SHP77 treated with DMSO at 0.1 percent for 48 hours (cell line): ENCODE measurements at places on chromosomes 6 and 20.

DNA sequence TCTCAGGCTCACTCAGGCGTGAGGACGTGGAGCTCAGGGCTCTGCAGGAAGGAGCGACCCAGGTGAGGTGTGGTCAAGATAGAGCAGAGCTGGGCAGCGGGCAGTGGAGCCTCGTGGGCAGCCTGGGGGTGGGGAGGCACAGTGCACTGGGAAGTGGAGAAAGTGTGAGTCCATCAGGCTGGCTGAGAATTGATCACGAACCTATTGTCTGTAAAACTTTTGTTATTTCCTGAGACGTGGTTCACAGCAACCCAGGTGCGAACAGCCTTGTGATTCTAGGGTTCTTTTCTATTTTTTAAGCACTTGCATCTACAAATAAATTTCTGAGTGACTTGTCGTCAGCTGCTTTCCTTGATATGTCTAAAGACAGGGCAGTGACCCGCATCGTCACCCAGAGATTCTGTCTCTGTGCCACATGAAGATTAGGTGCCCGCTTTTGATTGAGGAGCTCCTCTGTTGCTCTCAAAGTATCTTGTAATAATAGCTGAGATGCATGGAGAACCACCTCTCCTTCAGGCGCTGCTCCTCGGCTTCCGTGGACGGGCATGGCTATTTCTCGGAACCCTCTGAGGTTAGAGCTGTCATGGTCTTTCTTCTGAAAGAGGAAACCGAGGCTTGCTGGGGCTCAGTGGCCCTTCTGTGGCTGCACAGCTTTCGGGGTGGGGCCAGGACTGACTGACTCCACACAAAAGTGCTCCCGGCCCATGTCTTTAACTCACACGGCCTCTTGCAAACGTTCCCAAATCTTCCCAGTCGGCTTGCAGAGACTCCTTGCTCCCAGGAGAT is 662 bp upstream of the CCR6 start:
- no peak for DNase-seq

- DNase-seq, result no peak
These were observed 11.7 kb downstream of the SFT2D1 start for GRCh38 chr6:166330612-166331011.

DNA sequence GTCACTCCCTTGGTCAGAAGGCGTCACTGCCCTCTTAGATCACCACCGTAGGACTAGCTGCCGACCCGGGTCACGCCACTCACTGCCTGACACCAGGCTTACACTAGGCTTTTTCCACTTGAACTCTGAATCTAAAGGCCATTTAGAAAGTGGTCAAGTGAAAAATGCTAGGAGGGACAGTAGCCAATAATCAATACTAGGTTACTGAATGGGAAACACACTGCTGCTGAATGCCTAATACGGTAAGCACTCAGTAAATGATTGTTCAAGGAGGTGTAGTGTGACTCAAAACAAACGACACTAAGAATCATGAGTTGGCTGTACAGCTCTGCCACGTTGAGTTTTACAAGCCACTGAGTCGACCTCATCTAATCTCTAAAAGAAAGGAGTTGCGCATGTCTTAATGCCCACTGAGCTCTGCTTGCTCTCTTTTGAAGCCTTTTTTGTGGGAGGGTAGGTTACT is 760 bp upstream of the IBTK start:
- no peak for DNase-seq

- DNase-seq, result no peak
These were observed 33.0 kb upstream of the NR2E1 start for GRCh38 chr6:108132863-108133262.

- no peak for DNase-seq
These were observed 5.3 kb downstream of the PRKN start for GRCh38 chr6:162722226-162722625.

GRCh38 chr20:34310481-34311117 is 7.4 kb upstream of the AHCY start:
- DNase-seq, result no peak

- no peak for DNase-seq
These were observed 121.8 kb downstream of the SASH1 start for GRCh38 chr6:148464319-148465010.

- DNase-seq, result no peak
These were observed 3.3 kb downstream of the MGME1 start for GRCh38 chr20:17972121-17972520.

DNA sequence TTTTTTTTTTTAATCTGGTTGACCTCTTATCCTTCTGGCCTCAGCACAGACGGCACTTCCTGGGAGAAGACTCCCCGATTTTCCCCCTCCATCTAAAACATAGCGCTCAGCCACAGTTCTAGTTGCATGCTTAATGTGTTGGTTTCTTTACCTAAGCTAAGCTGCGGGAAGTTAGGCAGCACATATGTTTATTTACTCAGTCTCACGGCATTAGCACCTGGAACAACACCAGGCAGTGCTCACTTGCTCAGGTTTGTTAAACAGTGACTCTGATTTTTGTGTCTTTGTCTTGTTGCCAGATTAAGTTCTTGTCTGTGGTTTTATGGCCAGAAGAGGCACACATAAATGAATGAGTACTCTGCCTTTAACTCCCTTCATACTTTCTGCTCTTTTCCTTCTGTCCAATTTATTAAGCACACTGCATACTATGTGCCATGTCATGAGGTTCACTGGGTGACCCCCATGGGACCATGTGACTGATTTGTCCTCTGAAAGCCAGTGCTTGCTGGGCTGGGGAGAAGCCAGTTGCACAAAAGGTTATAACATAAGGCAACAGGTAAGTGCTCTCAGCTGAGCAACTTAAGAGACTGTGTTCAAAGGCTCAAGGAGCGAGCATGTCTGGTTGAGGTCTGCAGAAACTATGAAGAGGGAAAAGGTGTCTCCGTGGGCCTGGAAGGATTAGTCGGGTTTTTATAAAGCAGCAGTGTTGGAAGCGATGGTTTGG is 93.6 kb downstream of the RPP40 start:
- DNase-seq, result no peak

GRCh38 chr6:100979267-100979666 is 98.1 kb upstream of the ASCC3 start:
- DNase-seq, result no peak

- DNase-seq, result no peak
These were observed 58.4 kb downstream of the MTFR2 start for GRCh38 chr6:136191606-136192312.

DNA sequence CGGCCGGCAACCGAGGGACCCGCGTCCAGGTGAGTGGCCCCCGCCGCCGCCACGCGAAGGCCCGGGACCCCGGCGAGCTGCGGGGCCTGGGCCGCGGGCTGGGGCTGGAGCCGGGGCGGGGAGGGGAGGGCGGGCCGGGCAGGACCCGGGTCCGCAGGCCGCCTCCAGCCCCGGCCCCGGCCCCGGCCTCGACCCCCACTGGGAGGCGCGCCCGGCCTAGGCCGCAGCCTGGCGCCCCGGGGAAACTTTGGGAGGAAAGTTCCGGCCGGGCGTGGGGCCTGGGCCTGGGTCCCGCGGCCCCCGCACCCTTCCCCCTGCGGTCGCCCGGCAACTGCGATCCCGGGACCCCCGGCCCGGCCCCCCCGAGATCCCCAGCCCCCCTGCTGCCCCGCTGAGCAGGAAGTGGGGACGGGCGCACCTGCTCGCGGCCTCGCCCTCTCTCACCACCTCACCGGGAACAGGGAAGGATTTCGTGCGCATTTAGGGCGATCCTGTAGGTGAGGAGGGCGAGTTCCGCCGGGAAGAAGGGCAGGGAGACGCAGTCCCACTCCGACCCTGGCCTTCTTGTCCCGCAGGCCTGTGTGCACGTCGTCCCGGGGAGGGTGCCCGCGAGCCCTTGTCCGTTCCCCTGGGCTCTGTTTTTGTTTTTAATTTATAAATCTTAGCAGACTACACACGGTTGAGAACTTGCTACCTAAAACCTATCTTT is 402 bp downstream of the OSBPL2 start:
- no peak for DNase-seq

GRCh38 chr6:85920782-85921181 is 278.1 kb upstream of the SYNCRIP start:
- DNase-seq, result no peak

- no peak for DNase-seq
These were observed 37.6 kb upstream of the PLCB1 start for GRCh38 chr20:8094415-8094818.

DNA sequence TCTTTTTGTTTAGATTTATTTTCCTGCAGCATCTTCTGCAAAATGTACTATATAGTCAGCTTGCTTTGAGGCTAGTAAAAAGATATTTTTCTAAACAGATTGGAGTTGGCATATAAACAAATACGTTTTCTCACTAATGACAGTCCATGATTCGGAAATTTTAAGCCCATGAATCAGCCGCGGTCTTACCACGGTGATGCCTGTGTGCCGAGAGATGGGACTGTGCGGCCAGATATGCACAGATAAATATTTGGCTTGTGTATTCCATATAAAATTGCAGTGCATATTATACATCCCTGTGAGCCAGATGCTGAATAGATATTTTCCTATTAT is 3.2 kb downstream of the FOXC1 start:
- DNase-seq, result no peak

GRCh38 chr6:160450849-160451248 is 102.7 kb downstream of the SLC22A3 start:
- no peak for DNase-seq

DNA sequence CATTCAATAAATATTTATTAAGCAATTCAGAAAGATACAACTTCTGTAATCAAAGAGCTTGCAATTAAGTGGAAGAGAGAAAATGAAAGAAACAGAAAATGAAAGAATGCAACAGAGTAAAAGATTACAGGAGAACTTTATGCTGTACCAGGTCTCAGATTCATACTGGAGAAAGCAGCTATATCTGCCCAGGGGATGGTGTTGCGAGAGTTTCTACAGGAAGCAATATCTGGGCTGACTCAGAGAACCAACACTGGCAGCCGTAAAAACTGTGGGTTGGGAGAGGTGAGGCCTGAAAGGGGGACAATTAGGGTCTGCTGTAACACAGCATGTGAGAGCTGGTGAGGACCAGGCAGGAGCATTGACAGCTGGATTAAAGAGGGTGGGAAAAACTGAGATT is 256.7 kb upstream of the TCF21 start:
- no peak for DNase-seq

- no peak for DNase-seq
These were observed 18.7 kb downstream of the CDS2 start for GRCh38 chr20:5145365-5146098.

DNA sequence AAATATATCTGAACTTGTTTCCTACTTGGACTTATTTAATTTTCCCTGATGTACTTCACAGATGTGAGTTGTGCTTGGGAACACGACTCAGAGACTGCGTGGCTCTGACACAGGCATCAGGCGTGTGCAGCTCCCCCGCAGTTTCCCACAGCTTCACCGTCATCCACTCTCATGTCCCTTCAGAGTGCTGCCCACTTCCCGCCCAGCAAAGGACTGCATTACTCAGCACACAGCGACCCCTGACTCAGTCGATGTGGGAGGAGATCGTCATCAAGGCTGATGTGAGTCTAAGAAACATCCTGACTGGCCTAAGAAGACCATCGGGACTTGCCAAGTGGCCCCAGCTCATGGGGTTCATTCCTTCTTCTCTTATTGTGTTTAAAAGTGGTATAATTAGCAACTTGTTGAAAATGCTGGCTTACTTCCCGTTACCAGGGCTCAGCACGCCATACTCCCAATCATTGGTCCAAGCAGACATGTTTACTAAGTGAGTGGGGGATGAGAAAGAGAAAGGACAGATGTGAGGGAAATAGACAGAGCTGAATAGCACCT is 539.4 kb upstream of the JARID2 start:
- DNase-seq, result no peak

- DNase-seq, result no peak
These were observed 52.8 kb downstream of the FKBP5 start for GRCh38 chr6:35635601-35636597.

DNA sequence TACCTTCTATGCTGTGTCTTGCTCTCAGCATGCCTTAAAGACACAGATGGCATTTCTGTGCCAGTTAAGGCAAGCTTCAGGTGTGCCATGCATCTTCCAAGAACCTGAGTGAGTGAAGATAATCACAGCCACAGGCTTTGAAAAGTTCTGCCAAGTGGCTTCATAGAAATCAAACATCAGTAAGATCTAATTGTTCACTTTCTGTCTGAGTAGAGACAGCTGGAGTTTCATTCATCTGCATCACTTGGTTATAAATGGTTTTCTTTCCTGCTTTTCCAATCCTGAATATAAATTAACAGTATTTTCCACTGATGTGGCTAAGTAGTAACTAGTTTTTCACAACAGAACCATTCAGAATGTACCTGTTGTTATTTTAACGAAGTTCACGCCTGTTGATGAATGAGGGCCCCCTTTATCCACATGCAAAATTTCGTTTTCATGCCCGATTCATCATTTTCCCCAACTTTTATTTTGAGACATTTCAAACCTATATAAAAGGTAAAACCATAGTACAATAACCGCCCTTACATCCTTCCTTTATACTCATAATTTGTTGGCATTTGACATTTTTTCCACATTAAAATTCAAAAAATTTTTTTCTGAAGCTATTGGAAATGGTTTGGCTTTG is 38.6 kb upstream of the KCNG1 start:
- no peak for DNase-seq

DNA sequence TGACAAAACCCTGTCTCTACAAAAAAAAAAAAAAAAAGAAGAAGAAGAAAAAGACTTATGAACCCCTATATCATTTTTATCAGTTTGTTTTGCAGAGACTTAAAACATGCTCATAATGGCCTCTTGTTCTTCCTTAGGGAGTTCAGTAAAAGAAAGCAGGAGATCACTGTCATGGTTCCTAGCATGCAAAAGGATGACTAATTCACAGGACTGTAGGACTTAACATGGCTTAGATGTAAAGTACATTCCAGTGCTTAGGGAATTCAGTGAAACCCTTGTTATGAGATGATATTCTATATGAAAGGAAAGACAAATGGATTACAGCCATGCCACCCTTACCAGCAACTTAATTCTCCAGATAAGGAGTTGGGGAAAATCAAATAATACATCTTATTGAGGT is 29.5 kb downstream of the EEF1A1 start:
- no peak for DNase-seq

GRCh38 chr6:142846883-142847287 is 98.1 kb downstream of the HIVEP2 start:
- DNase-seq, result no peak

- no peak for DNase-seq
These were observed 286.5 kb upstream of the NT5E start for GRCh38 chr6:85163156-85164080.

DNA sequence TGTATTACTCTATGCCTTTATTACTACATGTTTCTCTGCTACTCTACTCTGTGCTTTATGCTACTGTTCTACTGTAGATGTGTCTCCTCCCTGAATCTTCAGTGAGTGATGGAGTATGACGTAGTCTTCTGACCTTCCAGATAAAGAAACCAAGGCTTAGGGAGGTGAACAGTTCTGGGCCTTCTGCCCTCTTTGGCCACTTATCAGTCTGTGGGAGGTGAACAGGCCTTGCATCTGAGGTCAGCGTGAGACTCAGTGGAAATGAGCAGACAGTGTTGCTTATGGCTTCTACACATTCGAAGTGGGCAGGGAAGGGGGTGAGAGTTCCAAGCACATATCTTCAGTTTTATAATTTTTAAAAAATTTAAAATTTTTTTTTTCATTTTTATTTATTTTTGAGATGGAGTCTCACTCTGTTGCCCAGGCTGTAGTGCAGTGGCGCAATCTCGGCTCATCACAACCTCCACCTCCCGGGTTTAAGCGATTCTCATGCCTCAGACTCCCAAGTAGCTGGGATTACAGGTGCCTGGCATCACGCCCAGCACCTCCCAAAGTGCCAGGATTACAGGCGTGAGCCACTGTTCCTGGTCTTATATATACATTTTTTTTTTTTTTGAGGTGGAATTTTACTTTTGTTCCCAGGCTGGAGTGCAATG is 24.2 kb downstream of the MYBL2 start:
- no peak for DNase-seq
